ENCODE measurements at places on chromosomes 13 and 19. TPM values are rescaled to one million over a fixed set of nuclear protein-coding genes. Genes with fewer than 3 reads are reported as not detected.

- no peak overlapping the region for H3K27ac ChIP-seq
- DNase-seq = no peak
- no peaks in the 10 kb centered on the region for H3K36me3 ChIP-seq
- no peaks in the 10 kb centered on the region for H3K27me3 ChIP-seq
Observed at GRCh38 chr13:45137526-45137925, 17.2 kb downstream of the GTF2F2 start.

DNA sequence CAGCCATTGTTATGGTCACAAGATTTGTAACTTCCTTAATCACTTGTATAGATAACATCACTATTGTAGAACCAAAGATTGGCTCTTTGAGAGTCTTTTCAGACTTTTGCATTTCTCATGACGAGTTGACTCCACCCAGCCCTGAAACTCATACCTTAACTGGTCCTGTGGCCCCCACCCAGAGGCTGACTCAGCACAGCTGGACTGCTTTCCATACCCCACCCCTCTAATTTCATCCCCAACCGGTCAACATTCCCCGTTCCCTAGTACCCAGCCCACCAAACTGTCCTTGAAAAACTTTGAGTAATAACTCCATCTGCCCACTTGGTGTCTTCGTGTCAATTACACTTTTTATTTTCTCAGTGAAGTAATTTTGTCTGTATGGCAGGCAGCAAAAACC lies 32.1 kb upstream of the SLITRK1 start:
- no peak overlapping the region for H3K4me3 ChIP-seq
- no peaks in the 10 kb centered on the region for H3K36me3 ChIP-seq
- H3K27me3 ChIP-seq = no peaks in the 10 kb centered on the region
- H3K27ac ChIP-seq = no peak overlapping the region

ZNF556 gene
- not detected for total RNA-seq

GRCh38 chr13:50310734-50311133 lies 295.5 kb downstream of the KCNRG start:
- no peaks in the 10 kb centered on the region for H3K36me3 ChIP-seq
- H3K27ac ChIP-seq = no peak overlapping the region
- DNase-seq = no peak
- H3K4me1 ChIP-seq = no peaks in the 10 kb centered on the region

- DNase-seq = no peak
- H3K36me3 ChIP-seq = no peaks in the 10 kb centered on the region
- no peak overlapping the region for H3K4me3 ChIP-seq
- peaks cover 2% of the 10 kb centered on the region for H3K4me1 ChIP-seq
- no peaks in the 10 kb centered on the region for H3K27me3 ChIP-seq
Observed at GRCh38 chr19:55085923-55086715, 10.4 kb downstream of the EPS8L1 start.
